ENCODE measurements at places on chromosomes 5 and 9. TPM values are rescaled to one million over a fixed set of nuclear protein-coding genes. Genes with fewer than 3 reads are reported as not detected.

GRCh38 chr5:159990506-159990905 lies 18.4 kb upstream of the TTC1 start:
- H3K4me3 ChIP-seq = no peak overlapping the region
- no peak for DNase-seq
- no peaks in the 10 kb centered on the region for H3K36me3 ChIP-seq

The SLC6A19 gene
- total RNA-seq = not detected

- H3K4me1 ChIP-seq = no peaks in the 10 kb centered on the region
- H3K27ac ChIP-seq = no peak overlapping the region
- H3K4me3 ChIP-seq = no peak overlapping the region
- DNase-seq = no peak
- H3K36me3 ChIP-seq = no peaks in the 10 kb centered on the region
- H3K27me3 ChIP-seq = no peaks in the 10 kb centered on the region
Observed at GRCh38 chr5:6175172-6175854, 203.0 kb downstream of the MED10 start.

DNA sequence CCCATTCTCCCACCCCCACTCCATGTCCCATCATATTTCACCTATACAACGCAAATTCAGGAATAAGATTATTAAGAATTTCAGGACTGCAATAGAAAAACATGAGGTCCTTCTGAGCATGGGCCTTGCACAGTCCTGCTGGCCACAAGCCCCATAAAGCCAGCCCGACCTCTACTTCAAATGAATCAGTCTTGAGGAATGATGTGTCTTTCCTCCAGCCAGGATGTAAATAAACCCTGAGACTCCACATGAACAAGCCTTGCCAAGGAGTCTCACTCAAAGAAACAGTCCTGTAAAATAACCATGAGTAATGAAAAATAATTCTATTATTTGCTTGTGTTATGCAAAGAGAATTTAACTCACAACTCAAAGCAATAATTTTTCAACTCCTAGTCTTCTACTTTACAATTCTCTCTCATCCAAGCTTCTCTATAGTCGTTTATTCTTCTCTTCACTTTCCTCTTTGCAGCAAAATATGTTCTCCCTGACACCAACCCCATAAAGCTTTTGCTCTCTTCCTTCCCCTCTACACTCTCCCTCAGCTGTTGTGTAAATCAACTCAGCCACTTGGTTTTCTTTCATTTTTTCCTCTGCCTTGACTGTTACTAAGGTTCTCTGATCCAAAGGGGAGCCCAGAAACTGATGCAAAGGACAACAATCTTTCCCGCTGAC lies 140.1 kb upstream of the MOCS2 start:
- no peak overlapping the region for H3K27ac ChIP-seq
- no peak overlapping the region for H3K4me3 ChIP-seq
- no peaks in the 10 kb centered on the region for H3K27me3 ChIP-seq
- H3K4me1 ChIP-seq = no peaks in the 10 kb centered on the region
- no peak for DNase-seq

DNA sequence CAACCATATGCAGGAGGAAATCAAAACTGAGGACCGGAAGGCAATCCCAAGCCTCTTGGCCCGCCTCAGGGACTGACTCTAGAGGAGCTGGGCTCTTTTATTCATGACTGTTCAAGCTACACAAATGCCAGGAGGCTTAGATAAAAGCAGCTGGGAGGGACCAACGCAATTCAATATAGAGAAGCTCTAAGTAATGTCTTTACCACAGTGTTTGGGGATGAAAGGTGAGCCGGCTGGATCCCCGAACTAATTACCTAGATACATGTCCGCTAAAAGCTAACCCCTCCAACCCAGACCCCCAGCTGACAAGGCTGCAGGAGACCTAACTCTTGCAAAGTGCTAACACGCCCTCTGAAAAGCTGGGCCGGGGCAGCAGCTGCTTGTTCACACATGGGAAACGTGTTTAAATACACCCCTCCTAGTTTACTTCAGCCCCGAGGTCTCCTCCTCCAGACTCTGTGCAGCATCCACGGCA lies 67.5 kb downstream of the TLE1 start:
- H3K27ac ChIP-seq = peak overlapping the region; percentile 40
- H3K27me3 ChIP-seq = no peaks in the 10 kb centered on the region
- peaks cover 16% of the 10 kb centered on the region for H3K36me3 ChIP-seq
- H3K4me1 ChIP-seq = peaks cover 44% of the 10 kb centered on the region

GRCh38 chr5:170746961-170747340 lies 36.6 kb upstream of the GABRP start:
- peaks cover 19% of the 10 kb centered on the region for H3K27me3 ChIP-seq
- no peak overlapping the region for H3K4me3 ChIP-seq
- H3K4me1 ChIP-seq = peaks cover 27% of the 10 kb centered on the region
- no peak for DNase-seq

DNA sequence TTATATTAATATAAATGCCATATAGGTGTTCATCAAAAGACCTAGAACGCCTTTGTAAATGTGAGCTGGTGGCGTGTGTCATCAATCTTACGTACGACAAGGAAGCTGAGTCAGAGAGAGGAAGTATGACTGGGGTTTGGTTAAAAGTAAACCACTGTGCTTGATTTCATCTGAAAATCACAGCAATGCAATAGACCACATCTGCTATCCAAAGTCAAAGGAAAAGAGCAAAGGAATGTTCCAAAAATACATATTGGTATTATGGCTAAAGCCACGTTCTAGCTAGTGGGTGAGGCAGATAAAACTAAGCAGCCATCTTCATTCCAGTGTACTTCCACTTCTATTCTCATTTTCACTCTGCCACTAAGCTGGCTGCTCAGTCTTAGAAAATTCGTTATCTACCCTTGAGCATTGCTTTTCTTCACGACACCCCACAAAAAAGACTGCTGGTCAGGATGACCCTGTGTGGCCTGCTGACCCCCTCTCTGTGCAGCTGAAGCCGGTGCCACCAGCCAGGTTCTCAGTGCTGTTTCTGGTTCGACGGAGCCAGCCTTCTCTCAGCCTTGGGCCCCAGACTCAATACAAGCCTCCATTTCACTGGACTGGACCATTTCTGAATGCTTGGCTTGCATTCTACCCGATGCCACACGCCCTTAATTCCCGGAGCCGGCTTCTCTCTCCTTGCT lies 23.8 kb downstream of the SHC3 start:
- no peaks in the 10 kb centered on the region for H3K36me3 ChIP-seq
- H3K27ac ChIP-seq = no peak overlapping the region
- no peaks in the 10 kb centered on the region for H3K4me1 ChIP-seq
- H3K27me3 ChIP-seq = no peaks in the 10 kb centered on the region

The LHX3 gene
- not detected for total RNA-seq

DNA sequence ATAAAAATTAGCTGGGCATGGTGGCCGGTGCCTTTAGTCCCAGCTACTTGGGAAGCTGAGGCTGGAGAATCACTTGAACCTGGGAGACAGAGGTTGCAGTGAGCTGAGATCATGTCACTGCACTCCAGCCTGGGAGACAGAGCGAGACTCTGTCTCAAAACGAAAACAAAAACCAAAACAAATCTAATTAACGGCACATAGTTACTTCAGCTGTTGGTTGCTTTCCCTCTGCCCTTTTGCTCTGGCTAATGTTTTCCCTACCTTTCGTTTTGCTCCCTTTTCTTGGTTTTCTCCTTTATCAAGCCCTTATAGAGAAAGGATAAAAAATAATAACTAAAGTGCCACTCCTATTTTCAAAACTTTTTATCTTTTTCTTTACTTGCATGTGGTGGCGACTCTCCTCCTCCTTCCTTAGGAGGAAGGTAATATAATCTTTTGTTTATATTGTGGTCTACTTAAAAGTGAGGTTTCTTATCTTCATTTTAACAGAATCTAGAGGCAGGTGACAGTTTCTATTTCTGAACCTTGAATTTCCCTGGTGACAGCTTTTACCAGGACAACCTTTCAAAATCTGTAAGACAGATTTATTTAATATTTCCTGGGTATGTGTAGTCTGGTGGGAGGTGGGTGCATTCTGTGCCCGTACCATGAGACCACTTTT lies 125.4 kb downstream of the ARHGEF28 start:
- DNase-seq = no peak
- H3K36me3 ChIP-seq = no peaks in the 10 kb centered on the region
- H3K4me1 ChIP-seq = no peaks in the 10 kb centered on the region
- no peaks in the 10 kb centered on the region for H3K27me3 ChIP-seq
- H3K4me3 ChIP-seq = no peak overlapping the region

DNA sequence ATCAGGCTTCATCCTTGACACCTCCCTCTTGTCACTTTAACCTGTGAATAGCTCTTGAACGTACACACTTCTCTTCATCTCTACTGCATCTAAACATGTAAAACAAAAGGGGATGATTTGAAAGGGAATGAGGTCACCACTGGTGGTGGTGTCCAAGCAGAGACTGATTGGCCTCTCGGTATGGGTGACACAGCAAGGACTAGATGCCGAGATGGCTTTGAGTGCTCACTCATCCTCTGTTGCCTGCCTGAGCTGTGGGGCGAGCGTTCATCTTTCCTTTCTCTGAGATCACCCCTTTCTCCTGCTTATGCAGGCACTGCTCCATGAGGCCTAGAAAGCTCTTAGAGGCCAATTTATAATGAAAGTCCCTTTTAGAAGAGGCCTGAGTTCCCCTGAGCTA lies 51.9 kb downstream of the SEC61B start:
- no peak overlapping the region for H3K27ac ChIP-seq
- H3K4me3 ChIP-seq = no peak overlapping the region
- H3K4me1 ChIP-seq = no peaks in the 10 kb centered on the region
- no peak for DNase-seq

The IFNA17 gene
- not detected for total RNA-seq

DNA sequence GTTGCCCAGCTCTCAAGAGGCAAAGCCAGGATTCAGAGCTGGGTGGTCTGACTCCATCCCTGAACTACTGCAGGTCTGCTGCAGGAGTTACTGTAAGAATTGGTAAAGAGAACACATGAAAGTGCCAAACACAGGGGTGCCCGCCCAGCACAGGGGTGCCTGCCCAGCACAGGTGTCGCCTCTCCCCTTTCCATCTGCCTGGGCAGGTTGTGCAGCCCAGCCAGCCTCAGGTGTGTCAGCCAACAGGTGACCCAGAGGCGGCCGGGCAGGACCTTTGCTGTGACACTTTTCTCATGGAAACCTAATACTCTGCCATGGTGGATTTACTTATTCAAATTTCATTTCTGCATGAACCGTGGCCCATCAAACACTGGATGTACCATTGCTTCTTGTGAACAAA lies 289.7 kb upstream of the IRX4 start:
- H3K27me3 ChIP-seq = peaks cover 4% of the 10 kb centered on the region
- H3K4me3 ChIP-seq = no peak overlapping the region
- no peak overlapping the region for H3K27ac ChIP-seq
- DNase-seq = no peak

GRCh38 chr9:4886698-4887097 lies 94.0 kb downstream of the RCL1 start:
- no peak overlapping the region for H3K27ac ChIP-seq
- DNase-seq = no peak
- H3K4me1 ChIP-seq = no peaks in the 10 kb centered on the region
- peaks cover 21% of the 10 kb centered on the region for H3K36me3 ChIP-seq
- no peaks in the 10 kb centered on the region for H3K27me3 ChIP-seq

DNA sequence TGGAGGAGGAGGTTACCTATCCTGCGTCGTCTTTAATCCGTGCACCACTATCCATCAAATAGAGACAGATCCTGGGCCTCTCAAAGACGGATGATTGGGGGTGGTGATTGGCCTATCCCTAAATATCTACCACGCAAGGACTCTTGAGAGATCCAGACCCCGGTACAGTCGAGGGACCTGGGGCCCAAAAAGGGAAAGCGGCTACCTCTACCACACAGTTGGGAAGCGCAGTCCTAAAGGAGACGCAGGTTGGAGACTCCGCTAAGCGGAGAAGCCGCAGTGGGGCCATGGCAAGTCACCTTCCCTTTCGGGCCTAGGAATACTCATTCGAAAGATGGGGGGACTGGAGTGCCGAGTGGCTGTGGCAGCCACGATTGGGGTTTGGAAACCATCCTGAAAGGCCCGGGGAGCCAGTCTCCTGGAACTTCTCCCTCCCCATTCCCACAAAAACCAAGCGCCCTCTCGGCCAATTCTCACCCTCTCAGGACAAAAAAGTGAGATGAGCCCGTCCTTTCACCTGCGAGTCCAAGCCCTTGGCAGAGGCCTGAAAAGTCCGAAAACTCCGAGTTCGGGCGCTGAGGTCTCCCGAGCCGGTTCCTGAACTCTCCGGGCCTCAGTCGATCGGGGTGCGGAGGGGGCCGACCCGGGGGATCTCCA lies 499 bp upstream of the FOXE1 start:
- H3K36me3 ChIP-seq = no peaks in the 10 kb centered on the region
- peaks cover 96% of the 10 kb centered on the region for H3K27me3 ChIP-seq
- peak overlapping the region; percentile 41 for H3K4me3 ChIP-seq
- no peak for DNase-seq
- H3K4me1 ChIP-seq = no peaks in the 10 kb centered on the region

DNA sequence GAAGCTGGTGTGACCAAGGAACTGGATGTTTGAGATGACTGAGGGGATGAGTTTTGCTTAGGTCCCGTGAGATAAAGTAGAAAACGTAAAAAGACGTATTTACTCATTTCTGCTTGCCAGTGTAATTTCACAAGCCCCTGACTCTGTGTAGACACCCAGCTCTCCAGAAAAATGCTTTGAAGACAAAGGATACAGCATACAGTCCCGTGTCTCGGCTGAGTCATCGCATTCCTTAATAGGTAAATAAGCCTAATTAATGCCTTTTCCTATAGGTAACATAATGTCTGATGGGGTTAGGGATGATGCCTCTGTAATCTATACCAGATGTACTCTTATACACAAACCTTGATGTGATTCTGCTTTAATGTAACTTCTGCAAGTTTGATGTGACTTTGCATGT lies 20.2 kb downstream of the S100Z start:
- H3K4me3 ChIP-seq = no peak overlapping the region
- H3K27ac ChIP-seq = no peak overlapping the region
- no peak for DNase-seq
- no peaks in the 10 kb centered on the region for H3K27me3 ChIP-seq

The GGTA1 gene
- total RNA-seq = 6.5 TPM

GRCh38 chr9:114938687-114939575 lies 8.5 kb upstream of the TNFSF8 start:
- H3K27ac ChIP-seq = no peak overlapping the region
- DNase-seq = peak; percentile 70
- H3K27me3 ChIP-seq = no peaks in the 10 kb centered on the region
- no peaks in the 10 kb centered on the region for H3K4me1 ChIP-seq

The CDKN2AIPNL gene
- total RNA-seq = 22.8 TPM

DNA sequence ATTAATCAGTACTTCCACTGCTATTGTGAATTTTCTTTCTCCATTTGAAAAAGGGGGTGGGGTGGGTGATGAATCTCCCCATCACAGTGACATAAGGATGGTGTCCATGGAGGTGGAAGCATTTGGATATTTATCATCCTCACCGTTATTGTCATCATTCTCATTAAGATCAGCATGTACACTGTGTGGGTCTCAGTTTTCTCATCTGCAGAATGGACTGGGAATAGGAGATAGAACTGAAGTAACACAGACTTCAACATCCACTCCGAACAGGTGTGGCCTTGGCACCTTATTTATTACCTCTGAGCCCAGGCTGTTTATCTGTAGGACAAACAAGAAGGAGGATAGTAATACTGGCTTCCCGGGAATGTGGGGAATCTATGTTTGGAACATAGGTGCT lies 165.9 kb downstream of the PAPPA start:
- DNase-seq = no peak
- H3K36me3 ChIP-seq = no peaks in the 10 kb centered on the region
- peaks cover 26% of the 10 kb centered on the region for H3K4me1 ChIP-seq
- no peak overlapping the region for H3K4me3 ChIP-seq
- no peak overlapping the region for H3K27ac ChIP-seq
- H3K27me3 ChIP-seq = no peaks in the 10 kb centered on the region

Measured in tibial nerve (tissue), 4 donors.